ENCODE measurements at places on chromosomes 2 and 18. TPM values are rescaled to one million over a fixed set of nuclear protein-coding genes. Genes with fewer than 3 reads are reported as not detected.

Gene B3GNT7
- polyA plus RNA-seq, result 3.0 TPM

Gene CELF4
- polyA plus RNA-seq, result 3.7 TPM

Gene FOSL2
- polyA plus RNA-seq, result 22.4 TPM

Gene KIF1A
- polyA plus RNA-seq, result 17.8 TPM

Gene POTEI
- polyA plus RNA-seq, result 0.50 TPM

Gene CYRIA
- 2.2 TPM for polyA plus RNA-seq

Gene TUBA3D
- polyA plus RNA-seq, result 2.7 TPM

Gene LYPD1
- polyA plus RNA-seq, result 104 TPM

Gene DLGAP1
- 4.7 TPM for polyA plus RNA-seq

Gene CHST9
- polyA plus RNA-seq, result 2.9 TPM

Gene EGR4
- polyA plus RNA-seq, result not detected

Gene SP110
- 17.8 TPM for polyA plus RNA-seq

Gene LRP1B
- 0.78 TPM for polyA plus RNA-seq

DNA sequence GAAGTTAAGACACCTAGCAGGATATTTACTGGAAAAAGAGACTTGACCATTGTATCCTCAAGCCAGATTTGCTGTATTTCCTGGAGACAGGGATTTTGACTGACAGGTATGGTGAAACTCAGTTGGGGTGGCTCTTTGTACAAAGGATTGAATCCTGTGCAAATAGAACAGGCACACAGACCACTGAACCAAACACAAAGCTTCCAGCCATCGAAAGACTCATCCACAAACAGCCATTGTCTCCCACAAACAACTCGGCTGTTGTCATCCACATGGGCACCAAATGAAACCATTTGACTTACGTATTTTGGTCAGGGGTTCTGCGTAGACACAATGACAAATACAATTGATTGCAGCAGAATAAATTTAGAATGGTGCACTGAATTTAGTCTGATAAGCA, 15.9 kb downstream of the RNF152 start:
- DNase-seq, result no peak

- no peak for DNase-seq
These were observed 411.3 kb downstream of the CMPK2 start for GRCh38 chr2:6454286-6454990.

DNA sequence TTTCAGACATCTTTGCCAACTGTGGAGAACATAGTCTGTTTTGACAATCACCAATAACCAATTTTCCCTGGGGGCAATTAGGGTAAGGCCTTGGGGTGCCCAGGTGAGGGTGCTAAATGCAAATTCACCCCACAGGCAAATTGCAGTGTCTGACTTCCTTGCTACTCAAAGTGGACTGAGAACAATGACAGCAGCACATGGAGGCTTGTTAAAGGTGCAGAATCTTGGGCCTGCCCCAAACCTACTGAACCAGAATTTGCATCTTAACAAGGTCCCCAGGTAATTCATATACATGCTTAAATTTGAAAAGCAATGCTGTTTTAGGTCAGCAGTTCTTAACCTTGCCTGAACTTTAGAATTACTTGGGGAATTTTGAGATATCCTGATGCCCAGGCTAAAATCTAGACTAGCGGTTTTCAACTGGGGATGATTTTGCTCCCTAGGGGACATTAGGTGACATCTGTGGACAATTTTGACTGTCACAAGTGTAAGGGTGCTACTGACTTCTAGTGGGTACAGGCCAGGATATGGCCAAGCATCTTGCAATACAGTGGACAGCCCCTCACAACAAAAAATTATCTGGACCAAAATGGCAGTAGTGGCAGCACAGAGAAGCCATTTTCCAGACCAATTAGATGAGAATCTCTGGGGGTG, 80.2 kb upstream of the GCFC2 start:
- no peak for DNase-seq

DNA sequence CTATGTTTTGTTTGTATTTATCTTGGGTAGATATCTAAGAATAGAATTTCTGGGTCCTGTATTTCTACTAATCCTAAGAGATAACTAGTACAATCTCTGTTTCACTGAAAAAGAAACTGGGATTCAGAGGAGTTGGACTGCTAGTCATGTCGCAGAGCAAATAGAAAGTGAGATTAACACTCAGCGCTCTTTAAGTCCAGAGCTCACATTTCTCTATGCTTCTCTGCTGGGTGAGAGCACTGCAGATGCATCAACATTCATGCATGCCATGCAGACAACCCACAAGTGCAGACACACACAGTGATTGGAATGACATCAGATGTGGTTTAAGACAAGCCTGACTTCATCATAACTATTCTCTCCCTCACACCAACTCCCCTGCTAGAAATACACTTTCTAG, 563.8 kb downstream of the TDRD15 start:
- DNase-seq, result no peak

DNA sequence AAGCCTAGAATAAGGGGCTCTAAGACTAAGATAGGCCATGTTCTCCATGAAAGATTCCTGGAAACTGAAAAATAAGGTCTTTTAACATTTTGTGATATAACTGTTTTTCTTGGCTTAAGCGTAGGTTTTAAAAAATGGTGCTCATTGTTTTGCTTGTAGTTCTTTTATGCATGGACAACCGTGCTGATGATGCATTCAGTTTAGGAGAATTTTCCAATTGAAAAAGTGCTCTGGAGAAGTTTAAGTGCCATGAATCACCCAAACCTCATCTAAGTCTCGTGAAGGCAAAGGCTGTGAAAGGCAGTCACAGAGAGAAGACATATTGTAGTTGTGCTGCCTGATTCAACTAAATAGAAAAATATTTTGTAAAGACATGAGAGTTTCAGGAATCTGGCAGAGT, 111.8 kb upstream of the GAREM1 start:
- no peak for DNase-seq

DNA sequence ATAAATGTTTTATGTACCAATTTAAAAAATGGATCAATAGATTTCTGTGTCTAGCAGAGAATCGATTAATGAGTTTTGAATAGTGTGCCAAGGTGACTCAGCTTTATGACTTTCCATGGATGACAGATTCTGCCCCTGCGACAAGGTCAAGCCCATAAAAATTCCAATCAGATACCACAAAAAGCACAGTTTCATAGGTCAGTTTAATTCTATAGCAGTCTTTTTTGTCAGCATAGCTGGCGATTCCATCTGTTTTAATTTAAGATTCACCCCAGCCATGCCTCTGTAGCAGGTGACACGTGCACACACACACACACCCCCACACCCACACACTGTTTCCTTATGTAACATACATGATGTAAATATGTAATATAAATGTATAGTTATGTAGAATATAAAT, 28.9 kb downstream of the RAB31 start:
- DNase-seq, result no peak

GRCh38 chr2:98701230-98701629, 29.7 kb downstream of the MGAT4A start:
- no peak for DNase-seq

DNA sequence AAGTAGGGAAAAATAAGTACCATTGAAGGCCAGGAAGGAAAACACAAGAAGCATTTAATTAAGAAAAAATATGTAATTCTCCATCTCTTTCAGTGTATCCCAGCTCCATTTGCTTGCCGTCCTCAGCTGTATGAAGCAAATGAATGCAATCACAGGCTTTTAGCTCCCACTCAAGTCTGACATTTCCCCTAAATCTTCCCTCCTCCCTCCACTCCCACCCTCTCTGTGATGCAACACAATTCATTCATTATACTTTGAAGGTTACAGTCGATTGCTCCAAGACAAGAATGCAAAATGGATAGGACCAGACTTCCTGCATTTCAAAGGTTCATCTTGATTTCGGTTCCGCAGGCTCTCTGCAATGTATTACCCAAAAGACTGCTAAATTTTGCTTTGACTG, 172.7 kb upstream of the SERPINE2 start:
- DNase-seq, result peak; percentile 55

- no peak for DNase-seq
These were observed 42.3 kb downstream of the CYP1B1 start for GRCh38 chr2:38033646-38034045.

GRCh38 chr2:193331676-193332075, 1136.9 kb upstream of the TMEFF2 start:
- DNase-seq, result no peak

GRCh38 chr18:68262690-68263294, 452.1 kb downstream of the TMX3 start:
- no peak for DNase-seq

DNA sequence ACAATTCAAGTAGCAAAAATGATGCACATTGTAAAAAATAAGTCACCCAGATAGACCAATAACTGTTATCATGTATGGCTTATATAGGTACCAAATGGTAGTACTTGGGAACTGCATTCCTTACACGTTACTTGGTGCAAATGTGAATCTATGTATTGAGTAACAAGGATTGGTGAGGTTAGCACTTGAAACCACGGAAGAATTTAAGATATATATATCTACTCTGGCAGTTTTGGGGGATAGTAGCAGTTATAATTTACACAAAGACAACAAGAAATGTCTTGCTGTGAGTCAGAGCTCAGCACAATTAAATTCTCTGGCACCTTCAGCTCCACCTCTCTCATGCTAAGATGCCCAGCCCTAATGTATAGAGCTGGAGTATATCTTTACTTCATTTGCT, 359.4 kb upstream of the RAB12 start:
- DNase-seq, result no peak

DNA sequence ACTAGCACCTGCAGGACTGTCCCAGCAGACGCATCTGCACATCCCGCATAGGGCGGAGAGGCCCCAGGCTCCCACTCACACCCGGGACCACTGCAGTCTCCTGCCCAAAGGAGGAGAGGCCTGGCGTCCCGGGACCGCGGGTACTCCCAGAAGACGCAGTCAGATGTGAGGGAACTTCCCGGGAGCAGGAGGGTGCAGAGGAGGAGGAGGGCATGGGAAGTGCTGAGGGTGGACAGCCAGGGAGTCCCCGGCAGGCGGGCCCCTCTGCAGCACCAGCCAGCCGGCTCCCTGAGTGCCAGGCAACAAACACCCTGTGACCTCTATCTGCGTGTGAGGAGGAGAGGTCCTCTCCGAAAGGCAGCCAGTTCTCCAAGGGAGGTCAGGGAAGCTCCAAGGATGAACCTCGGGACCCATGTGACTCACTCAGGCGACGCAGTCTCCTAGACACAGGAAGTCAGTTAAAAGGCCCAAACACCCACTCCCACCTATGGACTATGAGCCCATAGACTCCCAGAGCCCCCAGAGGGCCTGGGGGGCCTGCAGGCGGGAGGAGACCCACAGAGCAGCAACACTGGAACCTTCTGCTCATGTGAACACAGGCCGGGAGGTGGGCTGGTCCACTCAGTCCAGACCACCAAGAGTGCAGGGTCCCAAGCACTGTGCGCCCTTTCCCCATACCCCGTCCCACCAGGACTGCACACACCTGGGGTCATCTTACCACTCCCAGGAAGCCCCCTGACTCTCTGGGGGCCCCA, 4.2 kb downstream of the PXDN start:
- DNase-seq, result no peak

- no peak for DNase-seq
These were observed 162.6 kb upstream of the SIX3 start for GRCh38 chr2:44778671-44779476.

GRCh38 chr2:73642338-73643018, at the start of gene NAT8:
Gene NAT8, minus strand, starts transcription at chr2:73642422. Its CDS starts 794 bp downstream, at chr2:73641628.
- DNase-seq, result no peak

GRCh38 chr2:239278361-239278760, 122.5 kb downstream of the HDAC4 start:
- DNase-seq, result no peak

DNA sequence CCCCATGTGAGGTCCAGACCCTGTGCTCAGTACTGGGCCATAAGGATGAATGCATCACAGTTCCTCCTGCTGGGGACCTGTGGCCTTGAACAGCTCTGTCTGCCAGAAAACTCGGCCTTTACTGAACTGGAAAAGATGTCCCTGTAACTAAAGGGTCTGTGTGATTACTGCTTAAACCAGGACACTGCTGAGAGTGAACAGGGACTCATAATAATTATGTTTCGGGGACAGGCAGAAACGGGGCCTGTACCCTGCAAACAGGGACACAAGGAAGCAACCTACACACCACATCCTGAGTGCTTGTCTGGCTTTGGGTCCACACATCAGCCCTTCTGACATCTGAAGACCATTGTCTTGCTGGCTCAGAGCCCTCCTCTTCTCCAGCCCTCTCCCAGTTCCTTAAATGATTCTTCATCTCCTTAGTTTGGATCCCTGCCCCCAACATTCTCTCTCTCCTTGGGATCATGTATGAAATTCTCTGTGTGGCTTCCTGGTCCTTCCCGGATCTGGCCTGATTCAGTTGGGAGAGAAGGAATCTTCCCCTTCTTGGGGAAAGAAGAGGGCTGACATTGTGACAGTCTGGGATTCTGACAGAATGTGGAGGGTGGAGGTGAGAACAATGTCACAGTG, 248.0 kb downstream of the MYCN start:
- no peak for DNase-seq

DNA sequence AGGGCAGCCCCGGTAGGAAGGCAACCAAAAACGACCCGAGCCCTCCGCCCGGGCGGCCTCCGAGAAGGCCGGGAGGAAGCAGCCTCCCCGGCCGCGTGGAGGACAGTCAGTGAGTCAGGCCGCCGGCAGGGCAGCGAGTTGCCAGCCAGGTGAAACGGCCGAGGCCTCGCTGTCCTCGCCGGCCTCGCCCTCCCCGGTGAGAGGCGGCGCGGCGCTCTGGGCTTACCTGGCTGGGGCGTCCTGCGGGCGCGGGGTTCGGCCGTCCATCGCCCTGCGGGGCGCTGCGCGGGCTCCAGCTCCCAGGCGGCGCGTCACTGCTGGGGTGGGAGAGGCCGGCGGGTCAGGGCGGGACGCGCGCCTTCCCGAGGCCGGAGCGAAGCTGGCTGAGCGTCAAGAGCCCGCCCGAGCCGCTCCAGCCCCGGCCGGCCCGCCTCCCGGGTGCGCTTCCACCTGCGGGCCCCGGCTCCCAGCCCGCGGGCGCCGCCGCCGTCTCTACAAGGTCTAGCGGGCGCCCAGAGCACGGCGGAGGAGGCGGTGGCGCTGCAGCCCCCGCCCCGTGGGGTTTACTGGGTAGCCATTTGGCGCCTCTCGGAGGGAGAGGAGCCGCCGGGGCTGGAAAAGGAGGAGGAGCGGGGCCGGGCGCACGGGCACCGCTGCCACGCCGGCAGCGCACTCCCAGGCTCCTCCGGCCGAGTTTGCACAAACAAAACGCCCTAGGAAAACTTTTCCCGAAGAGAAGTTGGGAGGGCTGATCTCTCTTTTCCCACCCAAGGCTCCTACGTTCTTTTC, 499 bp downstream of the COBLL1 start:
- peak; percentile 65 for DNase-seq

GRCh38 chr2:54306556-54306955, 50.5 kb upstream of the TSPYL6 start:
- no peak for DNase-seq

GRCh38 chr2:185338104-185338503, 400.5 kb upstream of the FSIP2 start:
- no peak for DNase-seq

DNA sequence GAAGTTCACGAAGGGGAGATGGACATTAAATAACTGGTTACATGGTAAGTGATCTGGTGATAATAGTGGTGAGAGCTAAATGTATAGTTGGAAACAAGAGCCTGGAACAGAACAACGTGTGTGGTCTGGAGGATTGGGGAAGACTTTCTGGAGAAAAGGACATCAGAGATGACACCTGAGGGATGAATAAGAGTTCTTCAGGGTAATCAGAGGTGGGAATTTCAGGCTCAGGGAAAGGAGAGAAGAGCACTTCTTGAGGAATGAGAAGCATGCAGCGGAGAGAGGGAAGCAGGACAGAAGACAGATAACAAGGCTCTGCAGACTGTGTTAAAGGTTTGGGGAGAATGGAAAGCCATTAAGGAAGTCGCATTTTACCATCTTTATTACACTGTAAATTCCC, 450.7 kb downstream of the TNS1 start:
- DNase-seq, result no peak

GRCh38 chr2:34201099-34201498, 602.0 kb upstream of the FAM98A start:
- DNase-seq, result no peak
